Activated naive CD4-positive, alpha-beta T cell (primary cell): ENCODE measurements at places on chromosomes 3 and 15.

DNA sequence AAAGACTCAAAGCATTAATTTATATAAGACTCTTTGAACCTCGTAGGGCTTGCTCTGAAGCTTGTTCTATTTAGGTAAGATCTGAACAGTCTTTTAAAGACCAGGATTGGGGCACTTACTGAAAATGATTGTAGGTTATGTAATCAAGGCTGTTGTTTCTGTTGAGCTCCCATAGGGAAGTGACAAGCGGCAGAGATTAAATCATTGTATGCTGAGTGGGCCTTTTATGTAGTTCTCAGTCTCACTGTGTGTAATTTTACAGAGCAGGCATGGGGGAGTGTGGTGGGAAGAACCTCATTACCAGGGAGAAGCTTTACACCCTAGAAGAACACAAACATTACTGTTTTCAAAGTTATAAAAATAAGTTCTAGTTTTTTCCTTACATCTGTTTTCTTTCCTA, 160.0 kb upstream of the SNTN start:
- DNase-seq: no peak

GRCh38 chr3:48543271-48543866, 13.2 kb downstream of the PFKFB4 start:
- DNase-seq: no peak

GRCh38 chr3:46401579-46401978, 5.3 kb downstream of the CCR5AS start:
- no peak for DNase-seq

GRCh38 chr3:32641356-32641755, 43.6 kb upstream of the CNOT10 start:
- DNase-seq: no peak

DNA sequence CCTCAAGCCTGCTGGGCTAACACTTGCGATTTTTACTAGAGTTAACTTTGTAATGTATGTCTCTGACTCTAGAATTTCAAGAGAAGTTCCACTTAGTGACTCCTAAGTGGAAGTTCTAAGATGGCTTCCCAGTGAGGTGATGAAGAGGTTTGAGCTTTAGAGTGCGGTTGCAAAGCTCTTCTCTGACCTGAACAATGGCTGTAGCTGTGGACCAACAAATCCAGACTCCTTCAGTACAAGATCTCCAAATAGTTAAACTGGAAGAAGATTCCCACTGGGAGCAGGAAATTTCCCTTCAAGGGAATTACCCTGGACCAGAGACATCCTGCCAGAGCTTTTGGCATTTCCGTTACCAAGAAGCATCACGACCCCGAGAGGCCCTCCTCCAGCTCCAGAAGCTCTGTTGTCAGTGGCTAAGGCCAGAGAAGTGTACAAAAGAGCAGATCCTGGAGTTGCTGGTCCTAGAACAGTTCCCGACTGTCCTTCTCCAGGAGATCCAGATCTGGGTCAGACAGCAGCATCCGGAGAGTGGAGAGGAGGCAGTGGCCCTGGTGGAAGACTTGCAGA, 22.3 kb downstream of the WDR73 start:
- no peak for DNase-seq

- DNase-seq: no peak
Observed at GRCh38 chr3:134900482-134900881, 105.4 kb downstream of the EPHB1 start.

- no peak for DNase-seq
Observed at GRCh38 chr15:33236841-33237509, 42.5 kb upstream of the FMN1 start.

DNA sequence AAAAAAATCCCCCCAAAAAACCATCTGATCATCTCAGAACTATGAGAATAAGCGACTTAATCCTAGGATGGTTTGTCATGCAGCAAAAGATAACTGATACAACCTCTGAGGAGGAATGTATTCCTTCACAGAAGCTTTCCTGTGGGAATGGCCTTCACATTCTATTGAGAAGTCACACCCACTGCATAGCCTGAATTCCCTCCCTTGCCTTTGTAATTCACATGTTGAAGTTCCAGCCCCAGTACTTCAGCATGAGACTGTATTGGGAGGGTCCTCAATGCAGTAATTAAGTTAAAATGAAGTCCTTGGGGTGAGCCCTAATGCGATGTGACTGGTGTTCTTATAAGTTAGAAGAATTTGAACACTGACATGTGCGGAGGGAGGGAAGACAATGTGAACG, 395.2 kb downstream of the TUSC7 start:
- no peak for DNase-seq

GRCh38 chr3:150761831-150762661, 923 bp downstream of the SIAH2 start:
- peak; percentile 6 for DNase-seq

DNA sequence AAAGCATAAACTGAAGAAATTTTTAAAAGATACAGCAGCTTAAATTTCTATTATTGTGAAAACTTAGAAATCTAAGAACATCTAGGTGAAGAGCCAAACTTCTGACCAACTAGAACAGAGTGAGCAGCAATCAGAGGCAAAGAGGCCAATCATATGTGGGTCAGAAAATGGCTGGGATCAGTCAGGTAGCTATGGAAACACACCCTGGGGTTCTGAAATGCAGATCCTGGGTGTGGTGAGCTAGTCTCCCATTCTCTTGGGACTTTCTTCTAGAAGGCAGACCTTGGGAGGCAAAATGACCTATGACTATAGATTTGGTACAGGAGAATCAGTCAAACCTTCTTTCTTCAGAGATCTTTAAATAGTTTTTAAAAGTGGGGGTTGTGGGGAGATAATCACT, 385.8 kb downstream of the TBC1D5 start:
- no peak for DNase-seq

GRCh38 chr3:127082066-127082465, 99.2 kb downstream of the PLXNA1 start:
- DNase-seq: no peak

DNA sequence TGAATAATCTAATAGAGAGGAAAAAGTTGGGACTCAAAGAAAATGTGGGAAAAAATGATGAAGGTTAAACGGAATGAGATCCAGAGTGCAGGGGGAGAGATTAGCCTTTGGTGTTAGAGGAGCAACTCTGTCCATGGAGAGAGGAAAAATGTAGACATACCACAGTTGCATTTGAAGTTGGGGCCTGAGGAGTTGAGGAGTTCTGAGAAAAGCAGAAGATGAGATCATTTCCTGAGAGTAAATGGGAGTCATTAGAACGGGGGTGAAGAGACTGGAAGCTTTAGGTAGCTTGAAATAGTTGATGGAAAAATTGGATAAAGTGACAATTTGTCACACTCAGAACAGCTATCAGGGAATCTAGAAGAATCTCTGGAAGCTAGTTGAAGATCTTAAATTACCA, 7.3 kb downstream of the CCR5AS start:
- DNase-seq: no peak

- no peak for DNase-seq
Observed at GRCh38 chr15:81357180-81357686, 16.8 kb downstream of the TMC3 start.

DNA sequence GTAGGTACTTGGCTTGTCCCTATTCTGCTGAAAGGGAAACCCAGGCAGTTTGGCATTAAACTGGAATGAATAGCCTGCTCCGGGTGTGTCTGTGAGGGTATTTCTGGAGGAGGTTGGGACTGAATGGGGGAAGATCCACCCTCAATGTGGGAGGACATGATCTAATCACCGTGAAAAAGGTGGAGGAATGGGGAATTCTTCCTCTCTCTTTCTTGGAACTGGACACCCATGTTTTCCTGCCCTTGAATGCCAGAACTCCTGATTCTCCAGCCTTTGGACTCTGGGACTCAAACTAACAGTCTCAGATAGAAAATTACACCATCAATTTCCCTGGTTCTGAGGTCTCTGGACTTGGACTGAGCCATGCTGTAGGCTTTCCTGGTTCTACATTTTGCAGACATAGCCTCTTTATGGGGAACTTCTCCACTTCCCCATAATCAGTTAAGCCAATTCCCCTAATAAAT, 391.7 kb downstream of the EDEM1 start:
- DNase-seq: no peak

DNA sequence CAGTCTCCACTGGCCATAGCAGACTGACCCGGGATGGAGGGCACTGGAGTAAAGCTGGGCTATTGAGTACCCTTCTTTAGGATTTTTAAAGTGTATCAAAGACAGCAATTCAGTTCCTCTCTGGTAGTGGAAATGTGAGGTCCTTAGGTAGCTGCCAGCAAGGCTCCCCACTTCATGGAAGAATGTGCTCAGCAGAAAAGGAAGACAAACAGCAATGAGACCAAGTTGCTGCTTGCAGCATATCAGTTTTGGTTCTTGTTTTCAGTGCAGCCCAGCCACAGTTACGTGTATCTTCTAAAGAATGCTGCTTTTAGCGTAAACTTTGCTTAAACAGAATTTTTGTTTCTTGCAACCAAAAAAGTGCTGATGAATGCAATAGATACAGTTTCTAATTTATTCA, 374.0 kb upstream of the CBLB start:
- no peak for DNase-seq

DNA sequence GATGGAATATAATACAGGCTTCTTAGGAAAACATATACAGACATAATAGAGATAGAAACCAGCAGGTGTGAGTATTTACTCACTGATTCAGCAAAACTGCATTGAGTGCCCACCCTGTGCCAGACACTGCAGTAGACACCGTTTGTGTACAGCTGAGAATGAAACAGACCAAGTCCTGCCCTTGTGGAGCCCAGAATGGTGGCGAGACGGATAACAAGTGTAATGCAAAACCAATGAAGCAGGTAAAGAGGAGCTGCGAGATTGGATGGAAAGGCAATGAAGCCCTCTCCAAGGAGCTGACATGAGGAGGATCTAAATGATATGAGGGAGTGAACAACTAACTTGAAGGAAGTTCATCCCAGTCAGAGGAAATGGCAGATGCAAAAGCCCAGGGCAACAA, 256.4 kb downstream of the MEX3B start:
- no peak for DNase-seq

- DNase-seq: no peak
Observed at GRCh38 chr15:71448688-71449114, 333.4 kb downstream of the THSD4 start.

GRCh38 chr3:82294609-82295008, 533.2 kb upstream of the GBE1 start:
- DNase-seq: no peak
